Ascending aorta (tissue), 2 donors: ENCODE measurements at places on chromosomes 1 and 21.

DNA sequence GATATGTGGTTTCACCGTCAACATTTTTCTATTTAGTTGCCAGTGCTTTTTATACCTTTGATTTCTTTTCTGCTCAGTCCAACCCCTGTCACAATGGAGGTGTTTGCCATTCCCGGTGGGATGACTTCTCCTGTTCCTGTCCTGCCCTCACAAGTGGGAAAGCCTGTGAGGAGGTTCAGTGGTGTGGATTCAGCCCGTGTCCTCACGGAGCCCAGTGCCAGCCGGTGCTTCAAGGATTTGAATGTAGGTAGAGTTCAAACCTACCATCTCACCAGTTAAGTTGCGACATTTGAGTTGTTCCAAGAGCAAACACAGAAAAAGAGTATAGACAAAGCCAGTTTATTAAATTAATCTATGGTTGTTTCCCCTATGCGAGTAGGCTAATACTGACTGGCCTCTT, 161.3 kb downstream of the CRB1 start:
- H3K27me3 ChIP-seq, result no peaks in the 10 kb centered on the region
- H3K4me1 ChIP-seq, result no peaks in the 10 kb centered on the region
- no peak overlapping the region for H3K4me3 ChIP-seq
- no peaks in the 10 kb centered on the region for H3K36me3 ChIP-seq
- no peak for DNase-seq

- no peaks in the 10 kb centered on the region for H3K27me3 ChIP-seq
- H3K36me3 ChIP-seq, result no peaks in the 10 kb centered on the region
- H3K27ac ChIP-seq, result no peak overlapping the region
- H3K4me3 ChIP-seq, result no peak overlapping the region
Measured at GRCh38 chr21:31917108-31917507, 44.3 kb downstream of the HUNK start.

- H3K36me3 ChIP-seq, result peaks cover 35% of the 10 kb centered on the region
- peaks cover 8% of the 10 kb centered on the region for H3K4me1 ChIP-seq
- H3K27ac ChIP-seq, result peak overlapping the region; percentile 81
- no peak overlapping the region for H3K4me3 ChIP-seq
- no peak for DNase-seq
- H3K27me3 ChIP-seq, result no peaks in the 10 kb centered on the region
Measured at GRCh38 chr1:228150120-228150460, 360 bp downstream of the GJC2 start.

DNA sequence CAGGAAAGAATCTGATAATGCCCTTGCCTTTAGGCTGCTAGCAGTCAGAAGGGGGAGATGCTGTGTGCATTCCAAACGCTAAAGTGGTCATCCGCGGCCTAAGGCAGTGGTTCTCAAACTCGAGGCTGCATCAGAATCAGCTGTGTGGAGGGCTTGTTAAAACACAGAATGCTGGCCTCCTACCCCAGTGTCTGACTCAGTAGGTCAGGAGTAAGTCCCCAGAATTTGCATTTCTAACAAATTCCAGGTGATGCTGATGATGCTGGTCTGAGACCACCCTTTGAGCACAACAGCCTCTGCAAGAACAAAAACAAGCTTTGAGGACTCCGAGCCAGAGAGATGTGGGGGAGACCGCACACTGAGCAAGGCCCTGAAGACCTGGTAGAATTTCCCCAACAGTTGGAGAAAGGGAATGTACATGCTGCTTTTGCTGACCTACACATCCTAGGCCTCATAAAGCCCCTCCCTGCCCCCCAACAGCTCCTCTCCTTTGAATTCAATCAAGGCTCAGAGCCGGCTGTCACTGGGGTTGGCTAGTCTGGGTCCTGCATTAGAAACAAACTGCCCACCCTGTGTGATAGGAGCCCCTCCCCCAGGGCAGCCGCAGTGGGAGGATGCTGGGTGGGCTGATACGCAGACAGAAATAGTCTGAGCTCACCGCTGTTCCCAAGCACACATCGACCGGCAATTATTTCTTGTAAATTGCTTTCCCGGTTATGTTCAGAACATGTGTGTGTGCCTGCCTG, 27.1 kb downstream of the SHISAL2A start:
- DNase-seq, result no peak
- no peaks in the 10 kb centered on the region for H3K27me3 ChIP-seq
- H3K36me3 ChIP-seq, result no peaks in the 10 kb centered on the region
- no peaks in the 10 kb centered on the region for H3K4me1 ChIP-seq
- H3K4me3 ChIP-seq, result no peak overlapping the region
- H3K27ac ChIP-seq, result no peak overlapping the region

DNA sequence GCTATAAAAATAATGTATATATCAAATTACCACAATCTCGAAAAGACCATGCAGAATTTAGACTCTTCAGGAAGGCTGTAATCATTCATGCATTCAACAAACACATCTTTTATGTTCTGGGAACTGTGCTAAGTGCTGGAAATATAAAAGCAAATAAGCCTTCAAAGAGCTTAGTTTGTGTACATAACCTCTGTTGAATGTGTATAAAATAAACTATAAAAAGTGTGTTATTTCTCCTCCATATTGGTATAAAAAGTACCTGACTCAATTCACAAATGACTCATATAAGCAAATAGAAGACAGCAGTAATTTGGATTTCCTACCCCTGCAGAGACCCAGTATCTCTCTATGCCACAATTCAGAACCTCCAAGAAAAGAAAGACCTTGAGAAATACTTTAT, 36.8 kb downstream of the RAB3GAP2 start:
- no peak overlapping the region for H3K4me3 ChIP-seq
- H3K4me1 ChIP-seq, result peaks cover 8% of the 10 kb centered on the region
- H3K27me3 ChIP-seq, result no peaks in the 10 kb centered on the region
- no peaks in the 10 kb centered on the region for H3K36me3 ChIP-seq
- H3K27ac ChIP-seq, result no peak overlapping the region
